COLO829 (cell line): ENCODE measurements at places on chromosomes 11 and 22.

DNA sequence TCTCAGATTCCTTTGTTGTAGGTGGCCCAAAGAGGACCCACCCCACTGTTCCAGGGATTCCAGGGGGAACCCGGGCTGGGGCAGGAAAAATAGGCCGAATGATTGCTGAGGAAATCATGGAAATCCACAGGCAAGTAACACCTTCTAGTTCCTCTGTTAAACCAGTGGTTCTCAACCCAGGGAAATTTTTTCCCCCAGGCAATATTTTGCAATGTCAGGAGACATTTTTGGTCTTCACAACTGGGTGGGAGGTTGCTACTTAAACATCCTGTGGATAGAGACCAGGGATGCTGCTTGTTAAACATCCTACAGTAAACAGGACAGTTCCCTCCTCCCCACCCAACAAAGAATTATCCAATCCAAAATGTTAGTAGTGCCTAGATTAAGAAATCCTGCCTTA, 84.7 kb downstream of the BTBD10 start:
- no peak for DNase-seq

DNA sequence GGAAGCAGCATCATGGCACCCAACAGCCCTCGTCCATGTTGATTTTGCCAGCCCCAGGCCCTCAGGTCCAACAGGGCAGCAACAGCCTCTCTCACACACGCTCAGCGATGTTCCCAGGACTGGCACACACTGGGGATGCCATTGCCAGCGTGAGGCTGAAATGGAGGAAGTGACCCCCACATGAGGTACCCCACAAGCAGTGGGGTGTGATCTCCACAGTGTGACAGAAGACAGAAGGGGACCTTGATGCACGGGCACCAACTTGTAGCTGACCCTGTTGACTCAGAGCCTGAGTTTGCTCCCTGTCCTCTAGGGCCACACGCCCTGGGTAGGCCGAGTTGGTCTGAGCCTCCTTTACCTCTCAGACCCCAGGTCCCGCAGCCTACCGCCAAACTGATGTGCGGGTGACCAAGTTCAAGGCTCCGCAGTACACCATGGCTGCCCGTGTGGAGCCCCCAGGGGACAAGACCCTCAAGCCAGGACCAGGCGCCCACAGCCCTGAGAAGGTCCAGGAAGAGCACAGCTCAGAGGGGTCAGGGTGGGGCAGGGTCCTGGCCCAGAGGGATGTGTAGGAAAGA, 6.2 kb downstream of the SCGB1C1 start:
- DNase-seq, result no peak

- peak; percentile 81 for DNase-seq
Observed at GRCh38 chr22:27962268-27963044, 43.4 kb upstream of the PITPNB start.

DNA sequence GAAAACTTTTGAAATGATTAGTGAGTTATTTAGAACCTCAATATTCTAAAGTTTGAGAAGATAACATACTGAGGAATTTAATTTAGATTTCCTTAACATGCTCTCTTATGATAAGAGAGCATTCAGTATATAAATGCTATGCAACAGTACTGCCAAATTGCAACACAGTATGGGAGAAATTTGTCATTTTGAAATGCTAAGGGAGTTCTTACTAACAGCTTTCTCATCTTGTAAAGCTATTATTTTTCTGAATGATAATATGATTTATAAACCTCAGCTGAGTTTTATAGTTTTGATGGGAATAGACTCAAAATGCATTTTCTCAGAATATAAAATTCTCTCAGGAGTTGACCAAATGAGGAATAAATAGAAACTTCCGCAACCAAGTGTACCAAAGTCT, 108.4 kb downstream of the SPON1 start:
- DNase-seq, result no peak

DNA sequence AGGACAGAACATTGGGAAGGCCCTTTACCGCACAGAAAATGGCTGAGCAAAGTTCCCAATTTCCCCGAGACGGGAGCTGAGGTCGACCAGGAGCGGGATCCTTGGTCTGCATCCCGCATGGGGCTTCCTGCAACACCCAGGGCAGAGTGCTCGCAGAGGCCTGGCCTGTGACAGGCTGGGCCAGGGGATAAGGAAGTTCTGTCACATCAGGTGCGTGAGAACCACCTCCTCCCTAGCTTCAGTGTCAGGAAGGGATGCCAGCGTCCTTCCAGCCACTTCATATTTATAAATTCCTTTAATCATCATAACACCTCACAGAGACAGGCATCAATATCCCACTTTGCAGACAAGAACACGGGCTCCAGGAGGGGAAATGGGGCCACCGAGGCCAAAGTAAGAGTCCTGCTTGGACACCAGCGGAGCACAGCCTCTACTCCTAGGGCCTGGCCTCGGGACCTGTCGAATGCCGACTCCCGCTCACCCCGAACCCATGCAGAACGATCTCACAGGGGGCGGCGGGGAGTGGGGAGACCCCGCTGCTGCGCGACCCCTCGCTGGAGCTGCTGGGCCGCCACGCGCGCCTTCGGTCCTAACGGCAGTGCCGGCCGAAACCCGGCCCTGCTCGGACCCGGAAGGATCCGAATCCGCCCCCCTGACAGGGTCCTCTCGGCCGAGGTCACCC, 532 bp downstream of the BET1L start:
- DNase-seq, result peak; percentile 31

- no peak for DNase-seq
Observed at GRCh38 chr11:61345170-61345610, 12.2 kb downstream of the TKFC start.

GRCh38 chr11:25597696-25598095, 734.2 kb upstream of the ANO3 start:
- DNase-seq, result no peak

- no peak for DNase-seq
Observed at GRCh38 chr11:93773045-93773477, 11.0 kb upstream of the MED17 start.

- no peak for DNase-seq
Observed at GRCh38 chr11:122843281-122844141, 5.2 kb downstream of the CRTAM start.

GRCh38 chr11:120248551-120249278, 8.8 kb downstream of the POU2F3 start:
- DNase-seq, result peak; percentile 72

DNA sequence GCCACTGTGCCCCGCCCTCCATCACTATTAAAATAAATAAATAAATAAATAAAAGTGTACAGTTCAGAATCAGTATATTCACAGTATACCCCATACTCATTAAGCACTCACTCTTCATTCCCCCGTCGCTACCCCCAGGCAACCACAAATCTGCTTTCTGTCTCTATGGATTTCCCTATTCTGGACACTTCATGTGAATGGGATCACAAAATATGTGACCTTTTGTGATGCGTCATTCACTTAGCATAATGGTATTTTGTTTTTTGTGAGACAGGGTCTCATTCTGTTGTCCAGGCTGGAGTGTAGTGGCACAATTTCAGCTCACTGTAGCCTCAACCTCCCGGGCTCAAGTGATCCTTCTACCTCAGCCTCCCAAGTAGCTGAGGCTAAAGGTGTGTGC, 52.8 kb downstream of the RBX1 start:
- DNase-seq, result no peak

GRCh38 chr11:119722281-119722794, 6.7 kb downstream of the NECTIN1 start:
- DNase-seq, result no peak

- no peak for DNase-seq
Observed at GRCh38 chr22:24696551-24697001, 77.9 kb downstream of the PIWIL3 start.

- DNase-seq, result no peak
Observed at GRCh38 chr11:130629039-130629438, 180.6 kb downstream of the ADAMTS15 start.

DNA sequence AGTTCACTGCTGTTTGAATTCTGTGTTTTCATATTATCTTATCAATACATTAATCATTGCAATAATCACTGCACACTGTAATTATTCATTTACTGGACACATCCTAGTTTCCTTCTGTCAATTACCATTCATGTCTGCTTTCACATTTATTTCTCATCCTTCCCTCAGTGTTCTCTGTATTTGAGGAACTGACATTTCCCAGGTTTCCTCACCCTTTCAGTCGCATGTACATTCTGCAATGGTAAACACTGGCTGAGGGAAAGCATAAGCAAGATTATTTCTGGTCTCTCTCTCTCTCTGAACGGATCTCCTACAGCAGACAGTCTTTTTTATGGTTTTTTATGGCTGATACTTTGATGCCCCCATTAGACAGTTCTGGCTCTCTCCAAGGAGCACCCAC, 4.2 kb upstream of the HBD start:
- no peak for DNase-seq

DNA sequence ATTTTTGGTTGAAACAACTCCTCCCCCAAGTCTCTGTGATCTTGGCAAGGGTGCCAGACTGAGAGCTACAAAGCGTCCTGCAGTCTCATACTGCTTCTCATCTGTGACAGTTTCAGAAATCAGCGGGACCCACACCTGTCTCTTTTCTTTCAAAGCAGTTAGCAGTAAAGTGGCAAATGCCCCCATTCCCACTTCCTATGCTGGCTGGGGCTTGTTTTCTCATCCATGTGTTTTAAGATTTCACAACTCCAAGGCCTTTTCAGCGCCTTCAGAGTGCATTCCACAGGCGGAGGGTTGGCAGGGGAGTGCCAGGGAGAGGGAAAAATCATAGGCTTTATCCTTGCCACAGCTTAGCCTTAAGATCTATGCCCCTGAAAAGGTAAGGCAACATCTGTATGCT, 493.5 kb downstream of the OPCML start:
- no peak for DNase-seq

DNA sequence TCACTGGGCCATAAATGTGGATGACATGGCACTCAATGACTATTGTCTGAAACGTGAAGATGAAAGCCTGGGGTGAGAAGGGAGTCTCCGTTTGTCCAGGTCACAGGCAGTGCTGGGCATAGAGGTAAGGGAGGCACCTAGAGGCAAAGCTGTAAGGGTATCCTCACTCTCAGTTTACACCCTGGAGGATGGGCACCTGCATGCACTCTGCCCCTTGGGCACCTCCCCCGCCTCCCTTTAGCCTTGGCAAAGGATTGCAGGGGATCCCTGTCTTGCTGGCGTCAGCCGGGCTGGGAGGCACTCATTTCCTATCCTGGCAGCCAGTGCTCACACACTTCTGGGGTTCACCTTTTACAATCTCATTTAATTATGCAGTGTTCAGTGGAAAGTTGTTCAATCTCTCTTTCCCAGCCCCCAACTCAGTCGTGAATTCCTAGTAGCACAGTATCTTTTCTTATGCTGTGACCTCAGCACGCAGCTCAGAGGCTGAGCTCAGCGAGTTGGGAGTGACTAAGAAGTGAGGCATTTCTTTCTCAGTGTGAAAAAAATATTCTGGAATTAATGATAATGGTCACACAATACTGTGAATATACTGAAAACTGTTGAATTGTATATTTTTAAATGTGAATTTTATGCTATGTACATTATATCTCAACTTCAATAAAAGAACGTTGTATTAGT, 866.6 kb downstream of the BRD1 start:
- no peak for DNase-seq

- no peak for DNase-seq
Observed at GRCh38 chr11:114083391-114084252, 24.1 kb downstream of the ZBTB16 start.

DNA sequence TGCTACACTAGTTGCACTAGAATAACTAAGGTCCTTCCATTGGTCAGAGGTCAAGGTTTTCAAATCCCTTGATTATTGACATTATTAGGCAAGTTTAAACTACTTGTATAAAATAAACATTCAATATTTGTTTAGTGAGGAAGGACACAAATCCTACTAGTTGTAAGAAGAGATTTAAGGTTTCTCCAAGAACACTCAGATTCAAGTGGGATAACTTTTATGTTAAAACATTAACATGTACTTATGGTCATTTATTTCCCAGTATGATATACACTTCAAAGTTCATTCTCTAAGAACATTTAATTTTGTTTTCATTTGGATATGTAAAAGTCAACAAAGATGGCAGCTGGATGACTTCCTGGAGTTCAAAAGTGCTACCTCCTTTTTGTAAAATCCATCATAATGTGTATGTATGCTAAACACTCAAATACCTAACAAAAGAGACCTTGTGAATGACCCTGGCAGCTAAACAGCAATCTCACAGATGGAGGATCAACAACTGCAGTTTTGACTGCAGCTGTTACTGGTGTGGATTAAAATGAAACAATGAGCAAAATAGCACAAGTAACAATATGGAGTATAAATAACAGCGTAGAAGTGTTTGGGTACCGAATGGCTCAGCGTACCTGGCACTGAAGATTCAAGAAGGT, 1.5 kb downstream of the CCDC90B start:
- DNase-seq, result peak; percentile 12

DNA sequence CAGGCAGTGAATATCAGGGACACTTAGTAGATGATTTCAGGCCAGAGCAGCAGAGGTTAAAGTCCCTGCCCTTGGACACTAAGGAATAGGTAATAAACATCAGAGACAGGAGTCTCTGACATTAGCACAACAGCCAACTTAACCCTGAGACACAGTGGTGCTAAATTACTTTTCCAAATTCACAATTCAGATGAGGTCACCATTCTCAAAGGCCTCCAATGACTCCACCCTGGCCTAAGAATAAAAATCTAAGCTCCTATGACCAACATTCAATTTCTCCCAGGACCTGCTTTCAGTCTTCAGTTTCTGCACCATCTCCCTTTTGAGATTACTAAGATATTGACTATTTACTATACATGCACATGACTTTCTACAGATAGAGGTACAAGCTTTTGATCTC, 42.0 kb downstream of the BLID start:
- DNase-seq, result no peak

DNA sequence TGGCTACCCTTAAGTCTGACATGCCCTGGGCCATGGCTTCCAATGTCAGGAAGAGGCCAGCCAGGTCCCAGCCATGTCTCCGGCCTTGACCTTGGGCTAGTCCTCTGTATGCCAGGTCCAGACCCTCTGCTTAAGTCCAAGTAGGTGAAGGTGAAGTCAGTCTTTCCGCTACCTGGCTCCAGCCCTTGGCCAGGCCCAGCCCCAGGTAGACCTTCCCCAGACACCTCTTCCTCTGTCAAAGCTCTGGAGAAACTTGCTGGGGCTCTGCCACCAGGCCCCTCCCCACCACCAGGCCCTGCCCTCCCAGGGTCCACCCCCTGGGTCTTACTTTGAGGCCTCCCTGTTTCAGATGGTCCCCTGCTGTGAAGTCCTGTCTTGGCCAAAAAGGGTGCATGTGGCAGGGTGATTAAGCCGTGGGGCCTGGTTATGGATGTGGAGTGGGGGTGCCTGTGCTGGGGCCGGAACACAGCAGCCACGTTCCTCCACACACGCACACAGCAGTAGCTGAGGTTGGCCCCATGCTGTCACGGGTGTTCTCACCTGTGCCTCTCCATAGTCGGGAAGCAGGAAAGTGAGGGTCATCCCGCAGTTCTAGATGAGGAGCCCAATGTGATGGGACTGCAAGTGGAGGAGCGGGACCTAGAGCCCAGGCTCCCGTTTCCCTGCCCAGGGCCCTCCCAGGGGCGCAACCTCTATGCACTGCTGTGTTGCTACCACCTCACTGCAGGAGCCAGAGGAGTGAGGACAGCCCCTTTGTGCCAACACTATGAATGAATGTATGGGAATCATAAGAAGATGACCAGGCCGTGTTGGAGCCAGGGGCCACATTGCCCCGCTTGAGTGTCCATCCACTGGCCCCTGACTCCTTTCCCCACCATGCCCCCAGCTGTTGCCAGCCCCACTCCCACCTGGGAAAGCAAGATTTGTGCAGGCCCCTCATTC, 72.2 kb downstream of the LINC01488 start:
- DNase-seq, result no peak

GRCh38 chr22:39073981-39074380, 3.1 kb upstream of the APOBEC3G start:
- no peak for DNase-seq
